Renal cortical epithelial cell (primary cell): ENCODE measurements at places on chromosomes 1 and 21. TPM values are rescaled to one million over a fixed set of nuclear protein-coding genes. Genes with fewer than 3 reads are reported as not detected.

Gene TNFRSF1B
- total RNA-seq: 0.35 and 1.6 TPM in 2 replicates

Gene PCAT6
- 0.40 TPM in 1 of 2 replicates, not detected in the other for total RNA-seq

DNA sequence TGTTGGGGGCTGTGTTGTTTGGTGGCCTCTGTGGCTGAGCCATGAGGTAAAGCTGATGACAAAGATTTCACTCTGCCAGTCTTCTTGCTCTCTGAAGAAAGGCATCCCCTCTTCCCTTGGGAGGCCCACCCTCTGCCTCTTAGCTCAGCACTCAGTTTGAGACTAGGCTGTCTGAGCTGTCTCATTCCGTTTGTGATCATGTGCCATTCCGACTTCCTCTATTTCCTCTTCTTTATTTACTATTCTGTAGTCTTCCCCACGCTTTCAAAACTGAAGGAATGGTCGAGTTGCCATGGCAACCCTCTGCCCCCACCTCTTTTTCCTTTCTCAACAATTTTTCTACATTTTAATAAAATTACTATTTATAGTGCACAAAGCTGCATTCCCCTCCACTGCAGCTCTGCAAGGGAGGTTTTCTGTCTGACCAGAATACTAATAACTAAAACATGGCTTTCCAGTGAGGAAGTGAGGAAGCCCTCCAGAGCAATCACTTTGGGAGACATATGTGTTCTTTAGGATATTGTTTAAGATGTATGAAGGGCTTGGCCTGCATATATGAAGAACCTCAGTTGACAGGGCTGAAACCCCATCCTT, 30.8 kb downstream of the KCNA3 start:
- DNase-seq: no peak

DNA sequence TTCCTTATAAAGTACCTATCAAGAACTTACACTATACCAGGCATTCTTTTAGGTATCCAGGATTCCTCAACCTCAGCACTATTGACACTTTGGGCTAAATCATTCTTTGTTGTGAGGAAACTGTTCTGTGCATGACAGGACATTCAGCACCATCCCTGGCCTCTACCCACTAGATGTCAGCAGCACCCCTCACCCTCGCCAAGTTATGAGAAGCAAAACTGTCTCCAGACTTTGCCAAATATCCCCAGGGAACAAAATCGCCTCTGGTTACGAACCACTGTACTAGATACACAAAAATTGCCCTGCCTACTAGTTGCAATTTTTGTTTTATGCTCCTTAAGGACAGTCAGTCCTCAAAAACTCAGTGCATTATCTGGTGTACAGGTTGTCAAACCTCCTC, 35.7 kb downstream of the PALMD start:
- DNase-seq: no peak

GRCh38 chr1:22545141-22545540, 18.1 kb upstream of the EPHA8 start:
- no peak for DNase-seq

DNA sequence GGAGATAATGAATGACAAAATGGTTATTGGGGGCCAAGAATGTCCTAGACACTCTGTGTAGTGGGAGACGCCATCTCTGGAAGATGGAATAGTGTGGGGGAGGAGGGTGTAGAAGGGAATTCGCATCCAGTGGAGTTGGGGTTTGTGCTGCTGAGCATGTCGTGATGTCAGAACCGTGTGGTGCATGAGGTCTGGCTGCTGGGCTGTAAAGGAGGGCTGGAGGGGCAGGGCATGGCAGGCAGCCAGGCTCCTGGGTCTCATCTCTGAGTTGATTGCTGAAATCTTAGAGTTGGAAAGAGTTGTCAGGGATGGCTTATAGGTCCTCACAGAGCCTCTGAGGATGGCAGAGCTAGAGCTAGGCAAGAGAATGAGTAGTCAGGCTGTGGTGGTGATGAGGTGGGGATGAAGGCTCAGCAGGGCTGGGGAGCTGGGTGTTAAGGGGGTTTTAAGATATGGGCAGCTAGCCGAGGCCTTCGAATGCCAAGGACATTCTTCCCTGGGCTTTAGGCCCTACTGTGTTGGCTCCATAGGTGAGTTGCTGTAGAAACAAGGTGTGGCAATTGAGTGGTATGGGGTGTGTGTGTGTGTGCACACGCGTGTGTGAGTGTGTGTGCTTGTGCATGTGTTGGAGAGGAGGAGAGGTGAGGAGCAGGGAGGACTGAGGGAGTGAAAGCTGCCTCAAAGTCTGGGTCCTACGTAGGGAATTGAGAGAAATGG, 1.9 kb downstream of the PPFIA4 start:
- DNase-seq: no peak
